ENCODE measurements at places on chromosomes 1 and 21.

- DNase-seq, result no peak
Measured at GRCh38 chr1:67431156-67431765, 1.1 kb upstream of the SERBP1 start.

- DNase-seq, result no peak
Measured at GRCh38 chr1:165992533-165992932, 165.1 kb downstream of the UCK2 start.

DNA sequence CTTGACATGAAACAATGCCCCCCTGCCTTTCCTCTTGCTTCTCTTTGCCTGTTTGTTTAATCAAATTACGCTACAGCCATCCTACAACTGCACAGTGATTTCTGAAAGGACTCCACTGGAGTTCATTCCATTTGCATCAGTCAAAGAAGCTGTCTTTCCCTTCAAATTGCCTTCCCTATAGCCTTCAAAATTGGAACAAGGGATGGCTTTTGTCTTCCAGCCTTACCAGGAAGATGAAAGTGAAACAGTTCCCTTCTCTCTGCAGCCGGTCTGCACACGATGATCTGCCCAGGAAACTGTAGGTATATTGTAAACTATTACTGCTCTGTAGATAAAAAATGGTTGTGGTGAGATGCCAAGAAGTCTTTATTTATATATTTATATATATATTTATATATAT lies 65.6 kb upstream of the ETS2 start:
- DNase-seq, result no peak

DNA sequence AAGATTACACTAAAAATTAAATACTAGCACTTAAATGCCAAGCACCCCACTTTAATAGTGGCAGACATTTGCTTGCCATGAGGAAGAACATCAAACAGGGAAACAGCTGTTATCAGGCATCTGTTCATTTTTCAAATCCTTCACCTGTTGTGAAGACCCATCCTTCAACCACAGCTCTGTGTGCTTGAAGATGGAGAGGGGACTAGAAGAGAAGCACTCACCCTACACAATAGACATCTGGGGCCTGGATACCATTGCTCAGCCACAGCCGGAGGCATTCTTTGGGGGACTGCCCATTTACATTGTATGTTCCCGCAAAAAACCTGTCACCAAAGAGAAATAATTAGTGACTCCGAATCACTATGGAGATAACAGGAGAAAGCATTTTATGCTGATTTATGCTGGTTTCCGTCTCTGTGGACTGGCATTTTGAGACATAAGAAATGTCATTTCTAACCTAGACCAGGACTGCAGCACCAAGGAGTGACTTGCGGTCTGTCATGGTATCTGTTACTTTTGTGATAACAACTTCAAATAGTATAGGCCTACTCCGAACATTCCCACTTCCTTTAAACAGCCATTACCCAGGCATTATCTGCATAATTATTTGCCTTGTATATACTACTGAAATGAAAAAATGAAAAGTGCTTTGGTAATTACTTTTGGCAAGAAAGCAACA lies 28.8 kb upstream of the MTF1 start:
- no peak for DNase-seq

DNA sequence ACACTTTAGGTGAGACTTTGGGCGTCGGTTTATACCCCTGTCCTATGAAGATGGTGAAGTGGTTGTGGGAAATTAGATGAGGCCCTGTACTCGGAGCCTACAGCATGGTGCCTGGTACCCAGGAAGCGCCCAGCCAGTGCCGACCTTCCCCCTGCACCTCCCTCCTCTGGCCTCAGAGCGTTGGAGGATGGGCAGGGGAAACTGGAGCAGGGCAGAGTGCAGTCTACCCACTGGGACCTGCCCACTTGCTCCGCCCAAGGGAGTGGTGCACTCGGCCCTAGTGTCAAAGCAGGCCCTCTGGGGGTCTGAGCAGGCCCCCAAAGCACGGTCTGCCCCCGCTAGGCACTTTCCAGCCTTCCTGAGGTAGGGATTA lies 13.0 kb upstream of the TTC22 start:
- peak; percentile 22 for DNase-seq

- DNase-seq, result peak; percentile 76
Measured at GRCh38 chr1:72284348-72285073, 2.2 kb upstream of the NEGR1 start.

GRCh38 chr1:9592510-9593075 lies 3.9 kb downstream of the TMEM201 start:
- DNase-seq, result peak; percentile 72

- DNase-seq, result peak; percentile 28
Measured at GRCh38 chr1:53130878-53131589, 11.4 kb downstream of the SLC1A7 start.

- no peak for DNase-seq
Measured at GRCh38 chr1:194466706-194467105, 1280.3 kb upstream of the B3GALT2 start.

DNA sequence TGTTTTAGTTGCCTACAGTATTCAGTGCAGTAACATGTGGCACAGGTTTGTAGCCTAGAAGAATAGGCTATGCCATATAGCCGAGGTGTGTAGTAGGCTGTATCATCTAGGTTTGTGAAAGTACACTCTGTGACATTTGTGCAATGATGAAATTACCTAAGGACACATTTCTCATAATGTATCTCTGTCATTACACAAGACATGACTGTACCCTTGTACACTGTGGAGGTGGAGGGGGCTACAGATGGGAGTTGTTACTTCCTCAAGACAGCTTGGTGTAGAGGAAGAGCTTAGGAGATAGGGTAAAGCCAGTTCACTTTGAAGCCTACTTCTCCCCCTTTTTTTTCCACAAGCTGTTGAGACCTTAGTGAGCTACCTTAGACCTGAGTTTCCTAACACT lies 59.7 kb upstream of the RAVER2 start:
- no peak for DNase-seq

GRCh38 chr1:27416387-27417111 lies 24.1 kb downstream of the GPR3 start:
- peak; percentile 4 for DNase-seq

DNA sequence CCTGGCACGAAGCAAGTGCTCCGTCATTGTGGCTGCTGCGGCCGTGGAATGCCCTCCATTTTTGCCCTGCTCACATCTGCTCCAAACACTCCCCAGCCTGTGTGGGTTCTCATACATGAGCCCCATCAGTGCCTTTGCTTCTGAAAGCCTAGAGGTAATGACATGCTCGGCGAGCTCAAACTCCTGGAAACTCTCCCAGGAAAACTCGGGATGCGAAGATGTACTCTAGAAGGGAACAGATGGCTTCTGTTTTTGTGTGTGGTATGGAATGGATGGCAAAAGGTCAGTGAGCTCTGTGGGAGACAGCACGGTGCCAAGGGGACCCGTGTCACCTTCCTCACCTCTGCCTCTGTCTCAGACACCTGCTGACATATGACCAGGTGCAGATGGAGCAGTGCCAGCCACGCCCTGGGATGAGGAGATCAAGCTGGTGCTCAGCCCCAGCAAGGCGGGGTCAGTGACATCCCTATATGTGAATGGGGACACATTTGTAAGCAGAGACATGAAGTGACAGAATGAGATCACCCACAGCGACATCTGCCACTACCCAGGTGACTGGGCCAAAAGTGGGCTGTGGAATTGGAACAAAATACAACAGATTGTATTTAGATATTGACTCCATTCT lies 84.1 kb upstream of the COX20 start:
- peak; percentile 55 for DNase-seq

DNA sequence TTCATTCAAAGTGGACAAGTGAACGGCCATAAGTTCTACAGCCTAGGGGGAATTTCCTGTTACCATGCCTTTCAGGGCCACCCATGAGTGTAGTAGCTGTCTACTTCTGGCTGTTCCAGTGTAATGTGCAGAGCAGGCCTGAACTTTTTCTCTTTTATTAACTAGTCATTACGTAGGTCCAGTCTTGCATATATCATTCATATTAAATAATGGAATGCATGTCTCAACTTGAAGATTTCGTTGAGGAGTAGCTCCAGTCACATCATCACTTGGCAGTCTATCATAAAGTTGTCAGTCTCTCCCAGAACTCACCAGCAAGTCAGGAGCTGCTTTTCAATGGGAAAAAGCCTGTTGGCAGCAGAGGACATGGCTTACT lies 12.0 kb upstream of the GIPC2 start:
- DNase-seq, result no peak

DNA sequence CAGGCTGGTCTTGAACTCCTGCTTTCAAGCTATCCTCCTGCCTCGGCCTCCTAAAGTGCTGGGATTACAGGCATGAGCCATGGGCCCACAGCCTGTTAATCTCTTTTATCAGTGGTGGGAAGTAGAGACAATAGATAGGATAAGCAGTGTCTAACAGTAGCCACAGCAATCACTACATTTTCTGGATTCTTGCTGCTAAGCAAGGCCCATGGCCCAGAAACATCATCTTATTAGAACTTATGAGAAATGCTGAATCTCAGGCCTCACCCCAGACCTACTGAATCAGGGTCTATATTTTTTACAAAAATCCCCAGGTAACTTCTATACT lies 29.7 kb downstream of the IGFN1 start:
- peak; percentile 20 for DNase-seq

- no peak for DNase-seq
Measured at GRCh38 chr1:77473690-77474089, 191.9 kb downstream of the AK5 start.

- peak; percentile 95 for DNase-seq
Measured at GRCh38 chr1:2330519-2331199, 60.7 kb downstream of the MORN1 start.

DNA sequence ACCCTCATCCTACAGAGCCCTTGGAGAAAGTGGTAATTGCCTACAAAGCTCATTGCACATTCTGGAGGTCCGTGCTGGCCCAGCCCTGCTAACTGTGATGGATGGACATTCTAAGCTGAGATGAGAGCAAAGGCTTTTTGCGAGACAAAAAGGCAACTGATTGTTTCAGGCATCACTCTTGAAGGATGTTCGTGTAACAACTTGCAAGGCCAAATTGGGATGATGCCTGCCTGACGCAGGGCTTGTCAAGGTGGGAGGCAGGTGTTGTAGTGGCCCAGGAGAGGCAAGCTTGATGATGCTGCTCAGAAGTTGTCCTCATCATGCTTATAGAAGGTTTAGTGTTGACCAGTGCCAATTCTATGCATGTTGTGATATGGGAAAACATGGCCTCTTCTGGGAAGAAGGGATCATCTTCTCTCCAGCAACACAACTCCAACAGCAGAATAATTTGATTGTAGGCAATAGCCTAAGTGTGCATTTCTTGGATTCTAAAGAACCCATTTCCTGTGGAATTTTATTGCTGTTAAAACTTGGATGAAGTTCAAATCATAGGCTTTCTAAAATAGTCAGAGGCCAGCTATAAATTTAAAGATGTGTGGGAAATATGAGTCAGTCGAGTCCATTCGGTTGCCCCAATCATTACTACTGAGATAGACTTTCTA lies 102.5 kb upstream of the COA6 start:
- DNase-seq, result no peak

DNA sequence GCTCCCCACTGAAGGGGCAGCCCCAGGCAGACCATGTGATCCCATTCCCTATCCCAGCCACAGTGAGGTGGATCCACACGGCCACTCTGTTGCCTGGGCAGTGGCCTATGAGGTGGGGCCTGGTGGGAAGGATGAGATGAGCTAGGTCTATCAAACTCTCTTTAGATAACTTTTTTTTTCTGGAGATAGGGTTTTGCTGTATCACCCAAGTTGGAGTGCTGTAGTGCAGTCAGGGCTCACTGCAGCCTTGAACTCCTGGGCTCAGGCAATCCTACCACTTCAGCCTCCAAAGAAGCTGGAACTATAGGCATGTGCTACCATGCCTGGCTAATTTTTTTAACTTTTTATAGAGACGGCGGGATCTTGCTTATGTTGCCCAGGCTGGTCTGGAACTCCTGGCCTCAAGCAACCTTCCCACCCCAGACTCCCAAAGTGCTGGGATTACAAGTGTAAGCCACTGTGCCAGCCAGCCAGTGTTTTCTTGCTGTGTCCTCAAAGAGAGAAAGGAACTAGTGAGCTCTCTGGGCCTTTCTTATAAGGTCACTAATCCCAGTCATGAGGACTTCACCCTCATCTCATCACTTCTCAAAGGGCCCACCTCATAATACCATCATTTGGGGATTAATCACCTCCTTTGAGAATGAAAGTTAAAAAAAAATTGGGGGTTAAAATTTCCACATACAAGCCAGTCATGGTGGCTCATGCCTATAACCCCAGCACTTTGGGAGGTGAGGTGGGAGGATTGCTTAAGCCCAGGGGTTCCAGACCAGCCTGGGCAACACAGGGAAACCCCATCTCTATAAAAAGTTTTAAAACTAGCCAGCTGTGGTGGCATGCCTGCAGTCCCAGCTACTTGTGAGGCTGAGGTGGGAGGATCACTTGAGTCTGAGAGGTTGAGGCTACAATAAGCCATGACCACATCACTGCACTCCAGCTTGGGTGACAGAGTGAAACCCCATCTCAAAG lies 36.6 kb downstream of the H3-3A start:
- DNase-seq, result no peak

DNA sequence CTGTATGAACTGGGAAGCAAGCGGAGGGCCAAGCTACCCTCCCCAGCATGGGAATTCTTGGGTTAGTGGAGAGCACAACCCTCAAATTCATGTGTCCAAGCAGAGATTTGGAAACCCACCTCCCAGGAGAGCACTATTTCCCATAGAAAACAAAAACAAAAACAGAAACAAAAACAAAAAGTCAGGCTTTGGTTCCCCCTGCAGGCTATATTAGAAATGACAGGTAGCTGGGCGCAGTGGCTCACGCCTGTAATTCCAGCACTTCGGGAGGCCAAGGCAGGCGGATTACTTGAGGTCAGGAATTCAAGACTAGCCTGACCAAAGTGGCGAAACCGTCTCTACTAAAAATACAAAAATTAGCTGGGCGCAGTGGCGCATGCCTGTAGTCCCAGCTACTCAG lies 10.8 kb downstream of the MINDY1 start:
- DNase-seq, result peak; percentile 85

GRCh38 chr1:35668506-35668905 lies 27.2 kb upstream of the PSMB2 start:
- DNase-seq, result no peak

DNA sequence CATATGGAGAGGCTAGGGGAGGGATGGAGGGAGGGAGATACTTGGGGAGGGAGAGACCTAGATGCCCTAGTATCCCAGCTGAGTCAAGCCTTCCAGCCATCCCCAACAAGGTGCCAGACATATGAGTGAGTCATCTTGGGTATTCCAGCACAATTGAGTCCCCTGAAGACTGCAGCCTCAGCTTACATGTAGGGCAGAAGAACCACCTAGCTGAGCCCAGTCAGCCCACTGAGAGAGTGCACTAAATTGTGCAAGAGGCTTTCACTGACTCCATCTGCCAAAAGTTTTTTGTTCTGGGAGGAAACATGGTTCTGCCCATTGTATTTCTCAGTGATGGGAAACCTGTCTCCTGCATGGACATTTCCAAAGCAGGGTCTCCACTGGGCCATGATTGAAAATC lies 76.4 kb downstream of the FOXD2 start:
- no peak for DNase-seq
